Diencephalon (tissue), 1 donor: ENCODE measurements at places on chromosomes 3 and 15. TPM values are rescaled to one million over a fixed set of nuclear protein-coding genes. Genes with fewer than 3 reads are reported as not detected.

TRNT1 gene
- total RNA-seq = 51.0 TPM

LYZL4 gene
- total RNA-seq = not detected

ACKR4 gene
- not detected for total RNA-seq

GOLGA6B gene
- not detected for total RNA-seq

TRAK1 gene
- total RNA-seq = 48.9 TPM

DUSP7 gene
- total RNA-seq = 9.5 TPM

PCOLCE2 gene
- 13.6 TPM for total RNA-seq

SPATA12 gene
- total RNA-seq = not detected

AZI2 gene
- total RNA-seq = 75.2 TPM

DAPK2 gene
- 3.7 TPM for total RNA-seq

OCA2 gene
- total RNA-seq = 7.4 TPM

RTP1 gene
- total RNA-seq = 3.2 TPM

PLD1 gene
- 7.2 TPM for total RNA-seq

SNURF gene
- total RNA-seq = 67.6 TPM

FAM43A gene
- 5.8 TPM for total RNA-seq

SLC2A2 gene
- total RNA-seq = not detected

PML gene
- 9.0 TPM for total RNA-seq

KLF15 gene
- 6.7 TPM for total RNA-seq

HCN4 gene
- 5.1 TPM for total RNA-seq

PLXNB1 gene
- total RNA-seq = 89.0 TPM

TMIE gene
- 1.6 TPM for total RNA-seq

CHRD gene
- 6.0 TPM for total RNA-seq

SLC25A26 gene
- total RNA-seq = 23.8 TPM

CD200 gene
- total RNA-seq = 79.1 TPM

GRM2 gene
- total RNA-seq = 12.5 TPM

RHCG gene
- total RNA-seq = 1.8 TPM

SIDT1 gene
- total RNA-seq = 19.6 TPM

SOX2 gene
- 188 TPM for total RNA-seq

ARHGEF26 gene
- total RNA-seq = 15.2 TPM

CCDC39 gene
- total RNA-seq = 3.9 TPM

FAM162A gene
- 15.9 TPM for total RNA-seq

IQSEC1 gene
- total RNA-seq = 38.5 TPM

ECE2 gene
- total RNA-seq = 18.7 TPM

PLA2G4D gene
- under 0.01 TPM for total RNA-seq

GHRL gene
- total RNA-seq = not detected
